ENCODE measurements at places on chromosomes 2 and 18.

DNA sequence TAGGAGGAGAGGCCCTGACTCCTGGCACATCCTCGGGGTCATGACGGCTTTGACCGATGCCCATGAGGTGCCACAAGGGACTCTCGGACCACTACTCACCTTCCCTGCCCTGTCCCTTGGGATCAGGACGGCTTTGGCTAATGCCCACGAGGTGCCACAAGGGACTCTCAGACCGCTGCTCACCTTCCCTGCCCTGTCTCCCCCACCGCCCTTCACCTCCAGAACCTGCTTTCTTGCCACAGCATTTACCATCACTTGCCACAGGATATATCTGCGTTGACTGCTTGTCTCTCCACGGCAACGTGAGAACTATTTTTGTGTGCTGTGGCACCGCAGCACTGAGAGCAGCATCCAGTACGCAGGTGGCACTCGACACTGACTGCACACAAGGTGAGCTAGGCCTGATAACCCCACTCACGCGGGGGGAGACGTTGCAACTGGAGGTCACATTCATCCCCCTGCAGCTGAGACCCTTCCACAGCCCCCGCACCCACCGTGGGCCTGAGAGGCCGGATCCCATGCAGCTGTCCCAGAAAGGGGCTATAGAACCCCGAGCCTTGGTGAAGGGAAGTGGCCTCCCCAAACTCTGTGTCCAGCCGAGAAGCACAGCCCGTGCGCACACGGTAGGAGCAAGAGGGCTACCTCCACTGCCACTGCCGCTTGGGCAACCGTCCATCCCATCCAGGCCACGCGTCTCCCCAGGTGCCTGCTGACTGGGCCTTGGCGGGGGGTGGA, 47.5 kb downstream of the ANO7 start:
- no peak for DNase-seq

GRCh38 chr2:126766969-126767296, 111.0 kb downstream of the GYPC start:
- no peak for DNase-seq

GRCh38 chr2:226655871-226656270, 143.7 kb downstream of the IRS1 start:
- peak; percentile 88 for DNase-seq

DNA sequence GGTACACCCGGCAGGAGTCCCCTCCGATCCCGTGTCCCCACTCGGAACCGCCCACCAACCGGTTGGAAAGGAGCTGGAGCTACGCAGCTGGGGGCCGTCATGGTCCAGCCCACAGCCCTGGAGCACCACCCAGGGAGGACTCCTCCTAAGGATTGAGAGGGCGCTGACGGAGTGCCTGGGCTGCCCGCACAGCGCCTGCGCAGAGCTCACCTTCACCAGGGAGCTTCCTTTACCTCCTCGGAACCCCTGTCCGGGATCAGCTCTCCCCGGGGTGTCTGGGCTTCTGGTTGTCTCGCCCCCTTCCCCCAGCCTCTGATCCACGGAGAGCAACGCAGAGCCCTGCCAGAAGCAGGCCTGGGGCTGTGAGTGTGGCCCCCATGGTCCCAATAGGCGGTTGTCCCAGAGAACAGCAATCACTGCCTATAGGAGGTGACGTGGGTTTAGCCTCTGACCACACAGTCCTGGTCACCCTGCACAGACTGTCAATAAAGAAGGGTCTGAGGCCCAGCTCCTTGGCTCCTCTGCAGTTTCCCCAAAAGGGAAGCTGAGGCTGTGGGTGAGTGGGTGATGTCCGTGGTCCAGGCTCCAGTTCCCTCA, 14.6 kb downstream of the ALPG start:
- DNase-seq = no peak

DNA sequence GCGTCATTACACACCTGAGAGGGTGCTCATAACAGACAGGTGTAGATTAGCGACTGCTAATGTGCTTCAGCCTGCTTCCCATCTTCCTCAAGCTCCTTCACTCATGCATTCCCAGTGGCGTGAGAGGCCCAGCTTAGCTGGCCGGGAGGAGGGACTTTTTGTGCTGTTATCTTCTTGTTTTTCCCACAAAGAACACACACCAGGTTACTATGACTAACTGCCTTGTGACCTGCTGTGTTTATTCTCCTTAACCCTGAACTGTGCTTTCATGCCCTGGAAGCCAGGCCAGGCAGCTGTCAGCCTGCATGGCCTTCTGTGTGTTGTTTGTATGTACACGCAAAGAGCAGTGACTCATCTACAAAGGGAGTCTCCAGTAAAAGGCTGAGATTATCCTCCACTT, 143.8 kb downstream of the PIEZO2 start:
- peak; percentile 99 for DNase-seq

DNA sequence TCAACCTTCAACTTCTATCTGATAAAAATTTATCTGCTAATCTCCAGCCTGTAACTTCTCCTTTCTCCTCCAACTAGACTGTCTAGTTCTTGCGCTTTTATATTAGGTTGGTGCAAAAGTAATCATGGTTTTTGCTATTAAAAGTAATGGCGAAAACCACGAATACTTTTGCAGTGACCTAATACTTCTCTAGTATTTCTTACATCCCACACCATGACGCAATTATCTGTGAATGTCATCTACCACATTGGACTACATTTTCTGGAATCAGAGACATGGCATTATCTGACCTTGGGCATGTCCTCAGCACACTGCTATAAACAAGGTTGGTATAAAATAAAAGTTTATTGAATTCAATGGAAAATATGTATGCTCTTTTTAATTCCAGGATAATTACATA, 370.2 kb upstream of the LYPD1 start:
- DNase-seq = no peak

- no peak for DNase-seq
Measured at GRCh38 chr2:101781791-101782426, 84.4 kb downstream of the MAP4K4 start.

GRCh38 chr2:240831594-240832204, 11.7 kb upstream of the KIF1A start:
- DNase-seq = no peak

GRCh38 chr2:47043142-47043890, 111.8 kb downstream of the STPG4 start:
- DNase-seq = peak; percentile 94

DNA sequence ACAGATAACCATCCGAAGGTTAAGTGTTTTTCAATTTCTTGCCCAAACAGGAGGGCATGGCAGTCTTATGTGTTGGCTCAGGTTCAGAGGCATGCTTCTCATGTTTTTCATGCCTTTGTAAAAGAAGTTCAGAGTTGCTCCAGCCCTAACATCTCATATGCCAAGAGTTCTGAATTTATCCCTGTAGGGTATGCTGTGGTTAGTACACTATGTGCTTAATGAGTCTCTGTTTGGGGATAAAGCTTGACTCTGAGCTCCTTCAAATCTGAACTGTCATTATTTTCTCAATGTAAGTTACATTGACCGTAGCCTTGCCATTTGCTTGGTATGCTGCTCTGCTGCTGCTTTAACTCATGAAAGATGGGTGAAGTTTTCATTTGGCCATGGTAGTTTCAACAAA, 67.9 kb upstream of the PNPT1 start:
- DNase-seq = peak; percentile 86

GRCh38 chr2:98161186-98161585, 74.2 kb downstream of the VWA3B start:
- DNase-seq = no peak

GRCh38 chr2:238114851-238115660, 14.9 kb downstream of the ESPNL start:
- no peak for DNase-seq

GRCh38 chr2:237876532-237876931, 17.1 kb downstream of the RAMP1 start:
- DNase-seq = no peak

DNA sequence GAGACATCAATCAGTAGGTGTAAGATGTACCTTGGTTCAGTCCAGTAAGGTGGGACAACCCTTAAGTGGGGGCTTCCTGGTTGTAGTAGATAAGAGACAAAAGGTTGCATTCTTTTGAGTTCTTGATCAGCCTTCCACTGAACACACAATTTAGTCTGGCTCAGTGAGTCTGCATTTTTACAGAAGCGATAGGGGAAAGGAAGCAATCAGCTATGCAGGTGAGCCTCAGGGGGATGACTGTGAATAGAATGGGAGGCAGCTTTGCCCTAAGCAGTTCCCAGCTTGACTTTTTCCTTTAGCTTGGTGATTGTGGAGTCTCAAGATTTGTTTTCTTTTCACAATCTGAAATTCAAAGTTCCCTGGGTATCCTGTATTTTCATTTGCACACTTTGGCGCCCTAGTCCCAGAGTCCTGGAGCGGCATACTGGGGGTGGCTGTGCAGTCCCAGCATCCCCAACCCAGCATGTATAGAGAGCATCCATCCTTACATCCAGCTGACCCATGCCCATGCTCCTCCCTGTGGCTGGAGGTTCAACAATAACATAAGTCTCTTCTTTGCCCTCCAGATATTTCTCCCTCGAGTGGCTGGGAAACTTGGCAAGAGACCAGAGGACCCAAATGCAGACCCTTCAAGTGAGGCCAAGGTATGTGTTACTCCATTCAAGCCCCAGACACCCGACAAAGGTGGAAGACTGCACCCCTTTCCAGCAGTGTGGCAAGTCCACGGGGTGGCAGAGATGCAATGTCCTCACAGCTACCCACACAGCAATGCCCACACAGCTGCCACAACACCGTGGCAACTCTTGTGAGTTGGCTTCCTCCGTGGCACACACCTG, 20.1 kb upstream of the PRLH start:
- DNase-seq = no peak

DNA sequence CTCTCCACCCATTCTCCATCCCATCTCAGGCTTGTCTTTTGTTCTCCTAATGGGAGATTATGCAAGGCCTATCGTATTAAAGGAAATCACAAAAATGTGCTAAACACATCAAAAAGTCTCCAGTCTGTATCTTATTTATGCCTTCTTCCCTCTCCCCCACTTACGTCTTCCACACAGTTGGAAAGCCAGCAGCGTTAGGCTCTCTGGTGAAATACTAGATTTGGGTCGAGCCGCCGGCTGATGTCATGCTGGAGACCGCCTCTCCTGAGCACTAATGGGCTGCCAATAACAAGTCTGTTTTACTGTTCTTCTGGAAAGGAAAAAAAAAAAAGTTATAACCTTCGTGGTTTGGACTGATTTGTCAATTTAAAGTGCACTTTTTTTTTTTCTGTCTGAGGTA, 182.7 kb upstream of the SIX2 start:
- DNase-seq = peak; percentile 42

DNA sequence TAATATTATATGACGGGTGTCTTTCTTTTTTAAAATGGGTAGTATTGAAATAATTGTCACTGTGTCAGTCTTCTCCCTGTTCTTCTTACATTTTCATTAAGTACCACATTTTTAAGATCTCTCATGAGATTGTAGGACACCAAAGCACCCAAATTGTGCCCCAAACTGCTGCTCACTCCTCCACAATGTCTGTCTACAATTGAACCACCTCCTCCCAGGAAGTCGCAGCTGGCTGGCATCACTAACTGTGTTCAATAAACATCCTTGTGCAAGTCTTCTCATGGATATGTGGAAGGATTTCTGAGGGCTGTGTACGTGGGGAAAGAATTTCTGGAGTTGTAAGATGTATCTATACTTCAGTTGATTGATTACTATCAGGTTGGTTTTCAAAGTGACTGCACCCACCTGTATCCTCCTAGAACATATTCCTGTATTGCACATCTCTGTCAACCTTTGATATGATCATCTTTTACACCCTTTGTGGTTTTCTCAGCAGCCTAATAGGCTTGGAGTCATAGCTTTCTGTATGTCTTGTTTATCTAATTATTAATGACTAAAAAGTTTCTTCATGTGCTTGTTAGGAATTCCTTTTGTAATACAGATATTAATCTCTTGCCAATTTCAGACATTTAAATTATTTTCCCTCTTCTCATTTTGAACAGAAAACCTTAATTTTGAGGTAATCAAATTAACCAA, 774.9 kb downstream of the RNF144A start:
- no peak for DNase-seq

- DNase-seq = no peak
Measured at GRCh38 chr18:25262920-25263319, 89.0 kb downstream of the ZNF521 start.

- no peak for DNase-seq
Measured at GRCh38 chr2:43853141-43854081, 14.6 kb downstream of the ABCG8 start.

GRCh38 chr2:74130211-74130995, 17.3 kb downstream of the BOLA3 start:
- no peak for DNase-seq

DNA sequence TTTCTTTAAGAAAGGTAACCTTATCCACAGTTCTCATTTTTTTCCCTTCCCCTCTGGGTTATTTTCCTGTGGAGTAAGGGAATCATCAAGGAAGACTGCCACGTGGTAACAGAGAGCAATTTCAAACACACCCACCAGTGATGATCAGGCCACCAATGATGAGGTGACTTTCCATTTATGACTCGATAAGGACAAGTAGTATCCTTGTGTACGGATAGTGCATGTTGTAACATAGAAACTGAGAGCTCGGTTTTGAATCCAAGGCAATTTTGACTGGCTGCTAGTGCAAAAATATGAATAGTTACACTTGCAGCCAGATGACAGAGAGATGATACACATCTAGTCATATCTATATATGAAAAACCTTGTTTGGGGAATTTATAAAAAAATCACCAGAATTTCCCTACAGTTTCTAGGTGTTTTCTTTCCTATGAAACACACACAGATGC, 143.6 kb upstream of the TCF4 start:
- peak; percentile 12 for DNase-seq

- DNase-seq = no peak
Measured at GRCh38 chr18:62258093-62258492, 67.0 kb upstream of the TNFRSF11A start.

GRCh38 chr2:20620696-20621365, 30.1 kb downstream of the HS1BP3 start:
- no peak for DNase-seq

- no peak for DNase-seq
Measured at GRCh38 chr18:37368110-37368954, 197.3 kb downstream of the CELF4 start.

DNA sequence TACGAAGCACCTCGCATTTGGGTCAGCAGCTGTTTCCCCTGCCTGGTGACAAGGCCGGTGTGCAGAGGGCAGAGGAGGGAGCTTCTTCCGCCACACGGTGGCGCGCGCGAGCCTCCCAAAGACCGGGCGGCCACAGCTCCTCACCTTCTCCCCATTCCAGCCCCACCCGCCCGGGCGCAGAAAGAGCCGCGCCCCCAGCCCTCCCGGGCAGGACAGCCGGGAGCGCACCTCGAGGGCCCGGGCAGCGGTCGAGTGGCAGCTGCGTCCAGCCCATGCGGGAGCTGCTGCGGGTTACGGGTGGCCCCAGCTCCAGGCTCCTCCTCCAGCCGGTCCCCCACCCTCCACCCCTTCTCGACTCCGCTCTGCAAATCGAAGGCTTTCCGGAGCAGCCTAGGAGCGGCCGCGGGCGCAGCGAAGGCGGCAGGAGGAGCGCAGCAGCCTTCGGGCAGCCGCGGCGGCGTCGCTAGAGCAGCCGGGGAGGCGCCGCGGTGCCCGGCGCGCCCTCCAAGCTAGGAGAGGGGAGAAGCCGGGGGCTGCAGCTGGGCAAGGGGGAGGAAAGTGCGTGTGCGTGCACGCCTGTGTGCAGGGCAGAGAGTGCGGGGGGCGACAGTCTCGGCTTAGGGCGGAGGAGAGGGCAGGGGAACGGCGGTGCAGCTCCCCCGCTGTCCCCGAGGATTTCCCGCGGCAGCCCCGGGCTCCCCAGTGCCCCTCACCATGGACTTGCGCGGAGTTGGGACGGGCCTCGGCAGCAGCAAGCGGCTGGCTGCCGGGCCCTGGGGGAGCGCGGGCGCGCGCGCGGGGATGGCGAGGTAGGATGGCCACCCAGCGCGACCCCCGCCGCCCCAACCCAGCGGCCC, at the start of gene CCDC85A:
CCDC85A (plus strand) TSS at position 348 of the 857 bp plus-strand sequence. CDS start 635 bp downstream, outside the sequence.
- peak; percentile 84 for DNase-seq

Measured in fibroblast of villous mesenchyme (primary cell).